ENCODE measurements at places on chromosomes 12 and 14. TPM values are rescaled to one million over a fixed set of nuclear protein-coding genes. Genes with fewer than 3 reads are reported as not detected.

Gene GSC
- total RNA-seq, result not detected

DNA sequence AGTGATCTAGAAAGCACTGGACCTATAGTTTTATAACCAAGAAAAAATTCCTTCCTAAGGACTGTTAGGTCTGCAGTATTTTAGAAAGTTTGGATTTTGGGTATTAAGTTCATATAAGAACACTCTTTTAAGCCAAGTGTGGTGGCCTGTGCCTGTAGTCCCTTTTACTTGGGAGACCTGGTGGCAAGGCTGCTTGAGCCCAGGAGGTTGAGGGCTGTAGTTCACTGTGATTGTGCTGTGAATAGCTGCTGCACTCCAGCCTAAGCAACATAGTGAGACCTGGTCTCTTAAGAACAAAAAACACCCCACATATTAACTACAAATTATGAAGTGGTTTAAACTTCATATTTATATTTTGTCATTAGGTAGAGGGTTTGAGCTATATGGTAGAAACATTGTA is 9.7 kb downstream of the DNM1L start:
- DNase-seq, result no peak

Gene PPM1H
- 0.83 TPM for total RNA-seq

DNA sequence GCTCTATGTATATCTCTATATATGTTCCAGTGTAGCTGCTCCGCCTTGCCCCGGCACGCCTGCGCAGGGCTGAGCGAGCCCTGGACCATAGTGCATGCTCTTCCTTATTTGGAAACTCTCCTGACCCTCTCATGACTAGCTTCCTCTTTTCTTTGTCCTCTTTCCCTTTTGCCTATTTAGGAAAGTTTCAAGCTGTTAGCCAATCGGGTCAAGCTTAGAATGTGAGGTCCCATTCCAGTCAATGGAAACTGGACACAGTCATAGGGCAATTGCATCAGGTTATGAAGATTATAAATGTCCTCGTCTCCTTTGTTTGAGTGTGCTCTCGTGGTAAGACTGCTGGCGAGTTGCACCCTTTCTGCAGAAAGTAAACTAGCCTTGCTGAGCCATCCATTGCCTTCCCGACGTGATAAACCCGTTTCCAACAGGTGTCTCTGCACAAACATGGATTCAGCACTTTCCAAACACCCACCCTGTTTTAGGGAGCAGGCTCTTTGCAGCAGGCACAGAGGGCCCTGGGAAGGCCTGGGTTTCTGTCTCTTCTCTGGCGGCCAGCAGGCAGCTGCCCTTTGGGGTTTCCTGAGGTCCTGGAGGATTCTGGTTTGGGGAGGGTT is 30.9 kb downstream of the CCDC92 start:
- DNase-seq, result no peak

Gene KCNA1
- total RNA-seq, result not detected

DNA sequence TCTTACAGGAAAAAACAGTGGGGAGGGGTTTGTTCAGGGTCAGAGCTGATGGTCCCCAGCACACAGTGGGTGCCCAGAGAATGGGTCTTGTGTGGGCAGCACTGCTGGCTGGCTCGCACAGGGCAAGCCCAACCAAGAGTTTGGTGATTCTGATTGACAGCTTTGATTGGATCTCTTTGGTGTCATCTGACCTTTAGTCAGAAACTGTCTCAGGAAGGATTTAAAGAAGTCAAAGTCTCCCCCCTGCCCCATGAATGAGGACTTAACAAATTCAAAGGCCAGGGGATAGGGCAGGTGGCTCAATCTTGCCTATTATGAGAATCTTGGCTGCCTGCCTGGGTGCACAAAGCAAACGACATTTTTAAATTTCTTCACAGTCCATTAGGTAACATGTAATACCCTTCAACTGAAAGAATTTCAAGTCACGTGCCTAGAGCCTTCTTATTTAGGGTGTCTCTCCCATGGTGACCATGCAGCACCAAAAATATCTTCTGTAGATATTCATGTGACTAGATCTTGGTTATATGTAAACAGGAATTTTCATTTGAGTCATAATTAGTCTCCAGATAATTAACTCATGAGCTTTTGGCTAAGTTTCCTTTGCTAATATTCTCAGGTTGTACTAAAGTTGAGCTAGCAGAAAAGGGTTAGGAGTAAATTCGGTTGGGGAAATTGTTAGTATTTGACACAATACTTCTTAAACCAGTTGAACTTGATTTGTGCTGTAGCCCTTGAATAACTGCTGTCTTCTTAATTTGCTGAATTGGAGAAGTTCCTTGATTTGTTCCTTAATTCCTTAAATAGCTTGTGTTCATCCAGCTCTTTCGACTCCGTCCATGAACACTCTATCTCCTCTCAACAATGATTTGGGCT is 54.5 kb upstream of the HECTD1 start:
- DNase-seq, result no peak

- no peak for DNase-seq
Observed at GRCh38 chr14:97106609-97107008, 309.4 kb downstream of the VRK1 start.

DNA sequence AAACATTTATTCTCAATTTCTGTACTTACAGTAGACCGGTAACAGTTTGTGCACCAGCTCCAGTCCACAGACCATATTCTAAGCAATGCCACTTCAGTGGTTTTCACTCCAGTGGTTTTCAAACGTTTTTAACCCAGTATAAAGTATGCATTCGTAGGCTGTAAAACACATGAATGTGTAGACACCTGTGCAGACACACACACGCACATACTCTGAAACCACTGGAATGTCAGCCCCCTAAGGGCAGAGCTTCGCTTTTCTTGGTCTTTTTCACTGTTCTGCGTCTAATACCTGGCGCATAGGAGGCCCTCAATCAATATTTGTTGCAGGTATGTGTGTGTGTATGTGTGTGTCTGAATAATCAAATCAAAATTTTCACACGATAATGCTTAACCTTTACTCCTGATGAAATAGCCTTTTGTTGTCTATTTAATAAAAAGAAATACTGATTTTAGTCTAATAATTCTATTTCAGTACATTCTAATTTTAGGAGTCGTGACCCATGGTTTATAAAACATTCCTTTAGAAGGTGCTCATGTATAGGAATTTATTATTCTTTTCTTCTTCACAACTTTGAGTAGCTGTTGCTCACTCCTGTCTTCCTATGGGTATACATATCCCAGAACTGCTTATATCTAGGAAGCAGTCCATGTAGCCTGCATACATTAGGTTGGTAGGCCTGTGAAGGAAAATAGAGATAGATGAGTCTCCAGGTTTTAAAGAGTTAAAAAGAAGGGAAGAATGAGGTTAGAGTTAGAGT is 73.6 kb upstream of the REP15 start:
- DNase-seq, result no peak

DNA sequence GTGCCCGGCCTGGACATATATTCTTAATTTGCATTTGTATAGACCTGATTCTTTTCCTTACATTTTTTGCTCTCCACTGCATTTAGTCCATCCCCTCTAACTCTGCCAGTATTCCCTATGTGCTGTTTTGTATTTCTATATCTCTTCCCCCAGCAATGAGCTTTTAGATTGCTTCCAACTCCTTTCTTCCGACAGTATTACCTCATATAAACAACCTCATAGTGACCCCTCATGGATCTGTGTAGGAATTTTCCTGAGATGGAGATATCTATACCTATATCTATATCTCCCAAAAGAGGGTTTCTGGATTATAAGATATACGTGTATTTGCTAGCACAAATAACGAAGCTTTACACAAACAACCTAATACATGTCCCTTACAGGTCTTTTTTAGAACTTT is 161.9 kb downstream of the CRADD start:
- no peak for DNase-seq

- no peak for DNase-seq
Observed at GRCh38 chr12:14962153-14962539, 745 bp upstream of the ARHGDIB start.

DNA sequence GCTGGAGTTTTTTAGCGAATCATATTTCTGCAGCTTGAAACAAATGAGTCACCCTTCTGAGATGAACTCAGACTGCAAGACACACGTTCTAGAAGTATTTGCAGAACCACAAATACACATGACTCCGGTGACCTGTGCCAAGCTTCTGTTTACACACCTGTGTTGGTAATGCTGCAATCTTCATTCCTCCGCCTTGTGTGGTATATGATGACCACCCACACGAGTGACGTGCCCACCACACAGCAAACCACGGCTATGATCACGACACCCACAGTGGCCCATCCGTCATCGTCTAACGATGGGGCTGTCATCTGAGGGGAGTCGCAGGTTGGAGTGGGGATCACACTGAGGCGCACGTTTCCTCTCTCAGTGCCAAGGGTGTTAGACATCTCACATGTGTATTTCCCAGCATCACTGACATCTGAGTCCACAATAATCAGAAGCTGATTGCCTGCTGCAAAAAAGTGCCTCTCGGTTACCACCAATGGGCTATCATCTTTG is 43.0 kb downstream of the LRIG3 start:
- no peak for DNase-seq

Gene YY1
- total RNA-seq, result 54.8 TPM

GRCh38 chr14:52325126-52325525 is 11.0 kb downstream of the PTGER2 start:
- no peak for DNase-seq

DNA sequence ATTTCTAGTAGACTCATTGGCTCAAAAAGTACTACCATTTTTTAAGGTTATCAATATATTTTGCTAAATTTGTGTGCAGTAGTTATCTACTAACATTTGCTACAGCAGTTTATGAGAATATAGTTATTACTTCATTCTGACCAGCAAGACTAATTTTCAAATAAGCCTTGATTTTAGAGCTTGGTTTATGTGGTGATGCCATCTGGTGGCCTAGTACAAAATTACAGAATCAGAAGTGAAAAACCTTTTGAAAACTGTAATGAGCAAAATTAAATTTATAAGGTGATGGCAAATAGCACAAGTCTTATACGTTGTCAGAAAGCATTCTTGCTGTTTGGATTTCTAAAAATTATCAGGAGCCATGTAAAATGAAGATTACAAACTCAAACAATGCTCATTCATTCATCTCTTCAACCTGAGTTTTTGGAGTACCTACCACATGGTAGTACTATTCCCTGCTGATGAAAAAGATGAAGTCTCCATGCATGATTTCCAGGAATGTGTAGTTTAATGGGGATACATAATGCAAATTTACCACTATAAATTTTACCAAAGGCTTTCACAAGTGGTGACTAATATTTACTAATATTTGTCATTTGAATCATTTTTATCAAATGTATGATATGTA is 51.0 kb downstream of the MAGOHB start:
- no peak for DNase-seq

DNA sequence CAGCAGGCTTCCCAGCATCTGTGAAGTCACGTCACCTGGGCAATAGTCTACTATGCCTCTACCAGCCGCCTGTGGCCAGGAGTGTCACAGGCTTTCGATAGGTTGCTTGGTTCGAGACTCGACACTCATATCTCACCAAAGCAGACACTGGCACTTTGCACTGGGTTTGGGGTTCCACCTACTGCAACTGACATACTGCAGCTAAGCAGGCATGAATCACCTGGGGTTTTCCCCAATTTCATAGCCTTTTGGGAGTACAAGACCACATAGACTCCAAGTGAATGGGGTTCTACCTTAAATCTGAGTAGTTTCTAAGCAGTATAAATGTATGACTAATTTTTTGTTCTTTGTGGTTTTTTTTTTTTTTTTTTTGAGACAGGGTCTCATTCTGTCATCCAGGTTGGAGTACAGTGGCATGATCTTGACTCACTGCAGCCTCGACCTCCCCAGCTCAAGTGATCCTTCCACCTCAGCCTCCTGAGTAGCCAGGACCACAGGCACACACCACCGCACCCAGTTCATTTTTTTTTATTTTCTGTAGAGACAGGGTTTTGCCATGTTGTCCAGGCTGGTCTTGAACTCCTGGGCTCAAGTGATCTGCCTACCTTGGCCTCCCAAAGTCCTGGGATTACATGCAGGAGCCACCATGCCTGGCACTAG is 32.1 kb downstream of the DMAC2L start:
- no peak for DNase-seq

GRCh38 chr12:57225680-57226210 is 3.8 kb upstream of the SHMT2 start:
- no peak for DNase-seq

DNA sequence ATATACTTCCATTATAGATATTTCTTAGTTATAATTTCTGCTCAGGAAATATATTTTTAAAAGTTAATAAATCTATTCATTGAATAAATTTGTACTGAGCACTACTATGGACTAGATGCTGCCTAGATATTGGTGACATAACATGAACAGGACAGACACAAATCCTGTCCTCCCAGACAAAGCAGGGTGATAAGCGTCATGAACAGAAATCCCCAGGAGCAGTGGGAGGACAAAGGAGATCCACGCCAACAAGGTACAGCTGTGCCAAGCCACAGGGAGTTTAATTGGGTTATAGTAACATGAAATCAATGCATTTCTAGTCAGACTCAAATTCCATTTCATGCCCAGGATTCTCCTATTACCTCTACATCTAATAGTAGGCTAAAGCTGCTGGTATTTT is 171.8 kb upstream of the CPNE8 start:
- DNase-seq, result no peak

Gene INHBC
- not detected for total RNA-seq

DNA sequence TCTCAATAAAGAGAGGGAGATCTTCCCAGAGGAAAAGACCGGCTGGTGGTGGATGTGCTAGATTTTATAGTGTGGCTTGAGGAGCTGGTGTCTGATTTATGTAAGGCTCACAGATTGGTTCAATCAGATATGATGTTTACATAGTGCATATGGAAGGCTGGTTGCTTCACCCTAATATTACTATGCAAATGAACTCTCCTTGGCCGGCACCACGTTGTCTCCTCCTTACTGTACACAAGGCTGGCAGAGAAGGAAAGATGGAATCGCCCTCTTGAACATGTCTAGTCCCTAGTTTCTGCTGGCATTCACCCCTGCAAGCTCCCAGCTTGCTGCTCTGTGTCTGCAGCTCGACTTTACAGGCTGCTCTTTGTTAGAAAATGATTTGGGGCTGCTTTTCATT is 8.9 kb downstream of the FAM186A start:
- DNase-seq, result no peak

DNA sequence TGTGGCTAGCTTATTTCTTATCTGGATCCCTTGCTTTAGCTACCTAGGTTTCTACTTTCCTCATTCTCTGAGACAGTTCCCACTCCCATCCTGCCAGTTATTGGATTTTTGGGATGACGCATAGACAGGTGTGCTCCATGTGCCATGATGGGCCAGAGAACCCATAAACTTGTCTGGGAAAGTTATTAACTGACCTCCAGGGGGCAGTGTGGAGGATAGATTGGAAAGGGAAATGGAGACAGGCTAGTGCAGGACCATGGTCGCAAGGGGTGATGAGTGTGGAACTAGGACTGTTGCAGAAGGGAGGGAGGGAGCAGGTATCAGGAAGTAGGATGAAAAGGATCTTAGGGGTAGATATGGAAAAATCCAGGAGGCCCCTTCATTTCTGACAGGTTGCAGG is 80.3 kb downstream of the ESRRB start:
- no peak for DNase-seq

Gene TAS2R8
- total RNA-seq, result not detected

GRCh38 chr12:80165746-80166145 is 66.4 kb downstream of the OTOGL start:
- no peak for DNase-seq

DNA sequence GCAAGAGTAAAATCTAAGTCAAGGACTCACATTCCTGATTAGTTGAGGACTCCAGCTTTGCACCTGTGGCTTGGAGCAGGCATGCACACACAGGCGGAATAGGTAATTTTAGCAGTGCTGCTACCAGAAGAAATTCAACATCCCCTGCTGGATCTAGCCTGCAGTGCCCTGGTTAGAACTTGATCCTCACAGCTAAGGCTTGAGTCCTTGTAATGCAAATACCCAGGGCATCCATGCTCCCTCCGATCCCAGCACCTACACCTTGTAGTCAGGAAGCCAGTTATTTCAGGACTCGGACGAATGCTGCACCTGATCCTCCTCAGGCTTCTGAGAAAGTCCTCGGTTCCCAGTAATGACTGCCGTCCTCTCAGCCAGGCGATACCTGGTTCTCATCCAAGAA is 309.0 kb upstream of the AMIGO2 start:
- DNase-seq, result no peak

All from esophagus muscularis mucosa (tissue), 4 donors.